ENCODE measurements at places on chromosomes 4 and X.

DNA sequence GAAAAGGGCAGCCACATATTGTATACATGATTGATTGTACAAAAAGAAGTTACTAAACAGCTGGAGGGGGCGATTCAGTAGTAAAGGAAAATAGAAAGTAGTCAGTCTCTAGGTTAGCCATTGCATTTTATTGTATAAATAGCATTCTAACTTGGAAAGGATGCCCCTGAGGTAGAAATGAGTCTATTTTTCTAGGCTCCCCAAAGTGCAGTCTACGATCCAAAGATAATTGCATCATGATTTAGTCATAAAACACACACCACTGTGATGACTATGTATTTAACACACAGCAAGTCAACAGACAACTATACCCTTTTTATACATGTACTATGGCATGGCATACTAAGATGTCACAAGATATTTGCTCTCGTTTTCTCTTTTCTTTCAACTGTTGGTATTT is 204.9 kb downstream of the APBB2 start:
- no peak for DNase-seq

DNA sequence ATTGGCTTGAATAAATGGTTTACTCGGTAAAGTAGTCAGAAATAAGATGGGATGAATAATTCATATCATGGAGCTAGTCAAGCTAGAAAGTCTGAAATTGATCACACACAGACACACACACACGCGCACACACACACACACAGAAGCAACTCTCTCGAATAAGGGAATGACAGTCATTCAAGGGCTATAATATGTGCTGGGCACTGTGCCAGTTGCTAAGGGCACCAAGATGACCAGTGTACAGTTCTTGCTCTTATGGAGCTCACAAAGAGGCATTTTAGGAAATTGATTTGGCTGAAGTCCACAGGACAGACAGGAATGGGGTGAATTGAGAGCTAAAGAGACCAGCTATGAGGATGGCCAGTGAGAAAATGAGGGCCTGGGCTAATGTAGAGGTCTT is 34.2 kb upstream of the SH3D19 start:
- DNase-seq, result no peak

DNA sequence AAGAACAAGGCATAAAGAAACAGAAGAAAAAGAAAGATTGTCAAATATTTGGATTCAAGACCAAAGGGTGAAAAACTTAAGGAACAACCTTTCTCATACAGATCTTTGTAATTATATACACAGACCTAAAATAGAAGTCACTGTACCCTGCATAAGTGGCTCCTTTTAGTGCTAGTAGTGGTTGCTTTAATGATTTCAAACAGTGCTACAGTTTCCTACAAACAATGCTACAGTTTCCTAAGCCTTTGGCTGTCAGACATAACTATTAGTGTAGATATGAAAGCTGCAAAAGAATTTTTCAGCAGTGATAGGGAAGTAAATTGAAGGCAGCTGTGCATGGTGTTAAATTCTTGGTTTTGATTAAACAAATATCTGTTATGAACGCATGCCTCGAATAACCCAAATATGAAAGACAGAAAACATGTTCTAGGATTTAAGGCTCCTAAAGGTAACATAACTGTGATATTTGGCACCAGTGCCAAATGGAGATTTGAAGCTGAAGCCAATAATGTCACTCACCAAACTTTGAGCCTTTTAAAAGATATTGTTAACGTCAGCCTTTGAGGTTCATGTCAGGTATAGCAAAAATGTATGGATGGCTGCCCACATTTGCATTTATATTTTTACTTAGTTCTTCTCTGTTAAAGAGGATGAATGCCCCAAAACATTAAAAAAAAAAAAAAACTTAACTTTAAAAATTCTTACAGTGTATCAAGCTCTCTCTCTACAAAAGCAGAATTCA is 36.6 kb downstream of the SMARCAD1 start:
- no peak for DNase-seq

GRCh38 chr4:174828845-174829701 is at the start of gene GLRA3:
Gene GLRA3 (minus strand): TSS chr4:174829247. CDS start chr4:174828811, 436 bp downstream.
- DNase-seq, result peak; percentile 16

DNA sequence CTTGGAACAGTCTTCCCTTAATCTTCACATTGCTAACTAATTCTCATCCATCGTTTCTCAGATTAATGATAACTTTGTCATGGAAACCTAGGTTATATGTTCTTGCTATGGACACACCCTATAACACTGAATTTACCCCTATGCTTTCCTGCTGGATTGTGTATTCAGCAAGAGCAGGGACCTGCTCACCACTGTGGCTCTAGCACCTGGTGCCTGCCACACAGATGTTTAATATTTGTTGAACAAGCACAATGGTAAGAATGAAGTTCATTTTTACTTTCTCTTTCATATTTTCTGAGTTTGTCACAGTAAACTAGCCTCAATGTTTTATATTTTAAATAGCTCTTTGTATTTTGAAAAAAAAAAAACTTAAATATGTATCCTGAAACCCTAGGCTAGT is 734.0 kb upstream of the DIAPH2 start:
- DNase-seq, result no peak

DNA sequence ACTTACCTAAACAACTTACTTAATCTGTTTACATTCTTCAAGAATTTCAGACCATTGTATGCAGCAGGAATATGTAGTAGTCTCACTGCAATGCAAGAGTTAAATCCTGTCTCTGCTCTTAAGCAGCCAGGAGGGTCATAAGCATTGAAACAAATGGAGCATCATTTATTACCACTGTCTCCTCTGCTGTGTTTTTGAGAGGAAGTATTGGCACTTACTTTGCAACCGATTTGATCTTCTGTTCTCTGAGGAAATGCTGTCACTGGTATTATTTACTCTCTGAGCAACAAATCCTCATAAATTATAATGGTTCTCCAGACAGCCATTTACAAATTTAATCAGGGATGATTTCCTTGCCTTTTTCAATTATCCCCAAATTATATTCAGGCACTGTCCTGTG is 1367.1 kb downstream of the STIM2 start:
- no peak for DNase-seq

- DNase-seq, result peak; percentile 98
Measured at GRCh38 chrX:48539345-48540027, at the start of gene TBC1D25. Gene TBC1D25 (plus strand): TSS chrX:48539714. CDS start chrX:48539798, 84 bp downstream.

DNA sequence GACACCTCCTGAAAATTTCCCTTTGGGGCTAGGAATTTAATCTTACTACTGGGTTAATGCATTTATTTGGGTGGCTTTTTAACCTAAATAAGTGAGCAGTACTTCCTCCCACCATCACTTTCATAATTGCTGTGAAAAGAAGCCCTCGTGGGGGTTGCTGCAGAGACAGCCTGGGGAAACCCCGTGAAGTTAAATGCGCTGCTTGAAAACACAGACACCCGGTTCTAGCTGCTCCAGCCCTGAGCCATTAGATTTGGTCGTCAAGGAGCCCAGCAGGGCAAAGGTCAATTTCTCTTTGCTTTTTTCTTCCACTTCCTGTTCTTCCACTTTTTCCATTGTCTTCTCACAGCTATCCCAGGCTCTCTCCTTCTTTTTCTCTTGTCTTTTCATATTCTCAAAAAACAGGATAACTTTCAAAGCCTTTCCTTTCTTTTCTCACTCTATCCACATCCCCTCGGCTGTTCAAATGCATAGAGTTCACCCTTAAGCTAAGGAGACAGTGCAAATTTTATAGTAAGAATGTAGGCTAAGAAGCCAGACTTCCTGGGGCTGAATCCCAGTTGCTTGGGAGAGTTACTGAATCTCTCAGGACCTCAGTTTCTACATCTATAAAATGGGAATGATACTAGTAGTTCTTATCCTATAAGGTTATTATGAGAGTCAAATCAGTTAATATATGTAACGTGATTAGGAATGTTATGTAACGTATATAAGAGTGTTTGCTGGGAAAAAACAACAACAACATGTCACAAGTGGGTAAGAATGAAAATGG is 91.5 kb upstream of the ZNF827 start:
- peak; percentile 18 for DNase-seq

DNA sequence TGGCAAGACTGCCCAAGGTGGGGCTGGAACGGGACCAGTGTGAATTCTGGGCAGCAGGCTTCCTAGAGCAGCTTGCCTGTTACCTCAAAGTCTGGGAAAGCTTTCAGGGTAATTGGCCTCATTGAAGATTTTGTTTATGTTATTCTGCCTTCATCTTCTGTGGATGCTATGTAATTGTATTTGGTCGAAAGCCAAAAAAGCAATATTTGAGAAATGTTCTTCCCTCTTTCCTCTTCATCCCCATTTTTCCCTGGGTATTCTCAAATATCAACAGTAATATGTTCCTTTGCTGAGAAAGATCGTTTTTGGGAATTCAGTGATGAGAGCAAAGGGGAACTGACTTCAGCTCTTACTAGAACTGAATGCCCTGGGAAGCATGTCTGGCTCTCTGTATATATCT is 12.9 kb downstream of the TMEM131L start:
- DNase-seq, result no peak

DNA sequence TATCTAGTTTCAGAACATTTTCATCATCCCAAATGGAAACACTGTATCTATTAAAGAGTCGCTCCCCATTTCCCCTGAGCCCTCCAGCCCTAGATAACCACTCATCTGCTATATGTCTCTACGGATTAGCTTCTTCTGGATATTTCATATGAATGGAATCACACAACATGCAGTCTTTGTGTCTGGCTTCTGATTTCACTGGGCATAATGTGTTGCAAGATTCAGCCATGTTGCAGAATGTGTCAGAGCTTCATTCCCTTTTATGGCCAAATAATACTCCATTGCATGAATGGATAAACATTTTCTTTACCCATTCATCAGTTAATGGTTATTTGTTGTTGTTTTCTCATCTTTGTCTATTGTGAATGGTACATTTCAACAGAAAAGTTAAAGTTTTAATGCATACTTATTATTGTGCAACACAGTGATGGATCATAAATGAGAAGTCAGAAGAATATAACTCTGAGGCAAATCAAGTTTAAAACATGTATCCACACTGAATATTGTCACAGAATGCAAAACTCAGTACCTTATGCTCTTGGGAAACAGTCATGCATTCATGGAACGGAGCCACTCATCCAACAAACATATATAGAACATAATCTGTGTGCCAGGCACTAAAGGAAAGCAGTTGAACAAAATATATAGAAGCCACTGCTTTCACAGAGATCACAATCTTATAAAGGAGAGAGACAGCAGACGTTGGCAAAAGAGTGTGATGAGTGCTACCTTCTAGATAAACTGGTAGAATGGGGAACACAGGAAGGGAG is 57.8 kb upstream of the MAGEA4 start:
- DNase-seq, result no peak

- no peak for DNase-seq
Measured at GRCh38 chr4:22485737-22486136, 30.1 kb downstream of the ADGRA3 start.

DNA sequence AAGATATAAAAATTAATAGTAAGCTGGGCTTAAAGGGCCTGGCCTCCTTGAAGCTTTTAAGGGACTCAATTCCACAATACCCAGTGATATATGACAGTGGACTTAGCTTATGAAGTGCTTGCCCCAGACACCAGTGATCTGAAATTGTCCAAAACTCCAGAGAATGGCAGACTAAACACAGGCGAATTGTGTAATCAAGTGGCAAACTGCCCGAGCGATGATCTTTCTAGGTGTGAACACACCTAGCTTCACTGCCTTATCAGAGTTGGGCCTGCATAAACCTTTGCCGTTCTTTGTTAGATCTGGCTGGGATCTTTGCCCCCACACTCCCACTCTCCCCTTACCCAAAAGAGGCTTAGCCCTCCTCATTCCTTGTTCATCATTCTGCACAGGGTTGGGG is 62.5 kb upstream of the SH3RF1 start:
- DNase-seq, result no peak

- DNase-seq, result no peak
Measured at GRCh38 chrX:150227873-150228410, 135.2 kb upstream of the MAMLD1 start.

DNA sequence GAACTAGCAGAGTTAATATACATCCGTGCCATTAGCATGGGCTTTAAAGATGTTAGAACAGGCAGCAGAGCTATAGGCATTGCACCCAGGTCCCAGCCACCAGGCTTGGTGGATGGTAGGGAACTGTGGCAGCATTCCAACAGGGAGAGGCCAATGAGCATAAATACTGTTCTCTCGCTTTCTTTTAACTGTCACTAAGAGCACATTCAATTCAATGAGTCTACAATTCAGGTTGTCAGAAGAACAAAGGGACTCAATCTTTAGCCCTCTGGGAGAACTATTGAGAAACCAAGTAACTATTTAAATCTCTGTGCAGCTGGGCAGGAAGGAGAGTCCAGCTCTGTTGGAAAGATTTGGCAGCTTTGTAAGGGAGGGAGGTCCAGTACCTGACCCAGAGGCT is 165.6 kb downstream of the CHIC1 start:
- no peak for DNase-seq

DNA sequence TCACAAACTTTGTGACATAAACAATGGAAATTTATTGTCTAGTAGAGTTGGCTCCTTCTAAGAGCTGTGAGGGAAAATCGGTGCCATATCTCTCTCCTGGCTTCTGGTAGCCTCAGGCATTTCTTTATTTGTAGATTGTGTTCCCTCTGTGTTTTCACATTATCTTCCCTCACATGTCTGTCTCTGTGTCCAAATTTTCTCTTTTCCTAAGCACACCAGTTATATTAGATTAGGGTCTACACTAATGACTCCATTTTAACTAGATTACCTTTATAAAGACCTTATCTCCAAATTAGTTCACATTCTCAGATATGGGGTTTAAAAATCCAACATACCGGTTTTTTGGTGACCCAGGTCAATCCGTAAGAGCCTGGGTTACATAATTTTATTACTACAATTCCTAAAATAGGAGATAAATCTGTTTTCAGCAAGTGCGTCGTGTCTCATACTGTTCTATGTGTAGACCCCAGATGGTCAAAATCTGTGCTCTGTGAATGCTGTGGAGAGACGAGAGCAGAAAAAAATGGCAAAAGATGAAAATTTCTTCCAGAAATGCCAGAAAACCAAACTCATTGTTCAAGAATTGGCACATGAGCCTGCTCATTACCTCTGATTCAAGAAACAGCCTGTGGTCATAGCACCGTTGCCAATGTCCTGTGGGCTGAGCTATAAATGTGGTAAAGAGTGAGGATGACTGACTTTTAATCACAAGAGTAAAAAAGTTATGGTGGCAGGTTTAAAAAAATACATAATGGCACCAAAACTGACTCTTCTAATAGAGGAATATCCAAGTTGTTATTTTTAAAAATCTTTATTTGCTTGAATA is 574.7 kb downstream of the PCDH7 start:
- no peak for DNase-seq

DNA sequence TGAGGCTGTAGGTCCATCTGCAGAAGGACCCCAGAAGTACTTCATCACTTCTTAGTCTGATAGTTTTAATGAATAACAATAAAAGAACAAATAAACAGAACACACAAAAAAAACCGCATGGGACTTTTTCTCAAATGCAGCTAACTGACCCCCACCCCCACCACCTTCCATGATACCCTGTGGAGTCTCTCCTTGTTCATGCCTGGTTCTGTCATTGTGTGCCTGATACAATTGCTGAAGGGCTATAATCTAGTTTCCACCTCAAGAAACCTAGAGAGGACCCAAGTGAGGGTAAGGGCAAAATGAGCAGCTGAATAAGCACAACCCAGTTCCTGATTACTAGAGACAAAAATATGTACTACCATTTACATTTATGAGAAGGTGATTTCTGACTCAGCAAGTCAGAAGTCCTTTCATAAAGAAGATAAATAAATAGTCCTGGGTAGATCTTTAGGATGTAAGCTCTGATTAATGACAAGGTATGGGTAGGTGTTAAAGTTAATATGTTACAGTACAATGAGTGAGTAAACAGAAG is 155.1 kb downstream of the TMA16 start:
- DNase-seq, result no peak

Measured in stimulated activated CD4-positive, alpha-beta T cell treated with anti-CD3 and anti-CD28 coated beads, Interleukin-15, amount 100 ng/mL, for 24 hours (primary cell).